CD14-positive monocyte (primary cell): ENCODE measurements at places on chromosomes 11 and 22. TPM values are rescaled to one million over a fixed set of nuclear protein-coding genes. Genes with fewer than 3 reads are reported as not detected.

The FOSL1 gene
- 2.5 TPM for polyA plus RNA-seq

The IL10RA gene
- 226 TPM for polyA plus RNA-seq

DNA sequence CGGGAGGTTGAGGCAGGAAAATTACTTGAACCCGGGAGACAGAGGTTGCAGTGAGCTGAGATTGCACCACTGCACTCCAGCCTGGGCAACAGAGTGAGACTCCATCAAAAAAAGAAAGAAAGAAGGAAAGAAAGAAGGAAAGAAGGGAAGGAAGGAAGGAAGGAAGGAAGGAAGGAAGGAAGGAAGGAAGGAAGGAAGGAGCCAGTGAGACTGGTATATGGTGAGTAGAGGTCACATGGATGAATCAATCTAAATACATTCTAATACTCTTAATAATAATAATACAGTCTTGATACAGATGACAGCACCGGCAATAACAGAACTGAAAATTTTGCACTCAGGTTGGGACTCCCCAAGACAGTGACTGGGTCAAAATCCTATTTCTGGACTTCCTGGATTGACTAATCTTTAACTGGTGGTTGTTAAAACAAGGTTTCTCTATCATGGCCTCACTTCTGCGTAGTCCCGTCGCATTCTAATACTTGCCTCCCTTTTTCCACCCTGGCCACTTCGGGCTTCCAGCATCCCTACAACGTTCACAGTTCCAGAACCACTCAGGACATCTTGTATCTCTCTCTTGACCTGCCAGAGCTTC is 53.5 kb upstream of the EIF3M start:
- DNase-seq = peak; percentile 64

DNA sequence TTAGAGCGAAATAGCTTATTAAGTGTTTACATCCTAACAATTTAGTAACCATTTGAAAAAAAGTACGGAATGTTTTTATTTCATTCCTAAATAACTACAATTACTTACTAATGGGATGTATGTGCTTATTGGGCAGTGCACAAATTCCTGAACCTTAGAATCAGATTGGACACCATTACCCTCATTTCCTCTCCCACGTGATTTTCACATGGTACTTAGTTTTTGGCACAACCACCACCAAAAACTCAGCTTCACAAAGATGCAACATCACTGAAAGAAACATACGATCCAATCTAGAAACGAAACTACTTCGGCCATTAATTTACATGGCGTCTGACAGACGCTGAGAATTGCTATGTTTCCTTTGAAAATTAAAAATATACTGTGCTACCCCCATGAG is 81.5 kb downstream of the FBXO7 start:
- DNase-seq = no peak
